Epithelial cell of proximal tubule (primary cell): ENCODE measurements at places on chromosomes 4 and X. TPM values are rescaled to one million over a fixed set of nuclear protein-coding genes. Genes with fewer than 3 reads are reported as not detected.

FDCSP gene
- total RNA-seq: not detected in 2 replicates

SLC9B1 gene
- total RNA-seq: 0.43 and 1.1 TPM in 2 replicates

EDNRA gene
- total RNA-seq: 3.3 and 3.9 TPM in 2 replicates

MSANTD1 gene
- total RNA-seq: 0.14 TPM in 1 of 2 replicates, not detected in the other
